Kidney tubule cell (primary cell): ENCODE measurements at places on chromosomes 2 and 18.

DNA sequence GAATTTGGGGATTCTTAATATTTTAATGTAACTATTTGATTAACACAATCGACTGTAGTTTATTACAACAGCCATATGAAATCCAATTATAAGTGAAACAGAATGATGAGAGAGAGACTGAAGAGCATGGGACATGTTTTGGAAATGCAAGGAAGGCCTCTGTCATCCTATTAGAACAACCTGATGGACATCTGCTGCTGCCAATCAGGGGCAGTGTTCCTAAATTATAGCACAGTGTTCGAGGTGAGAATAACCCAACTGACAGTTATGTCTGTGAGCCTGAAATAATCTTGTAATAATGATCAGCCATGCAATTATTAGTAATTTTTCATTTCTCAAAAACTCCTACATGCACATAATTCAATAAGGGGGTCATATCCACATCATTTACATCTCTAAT, 73.6 kb downstream of the CCDC141 start:
- no peak for DNase-seq

GRCh38 chr18:53457068-53457467, 767.4 kb downstream of the MBD2 start:
- peak; percentile 22 for DNase-seq

GRCh38 chr2:133317178-133317577, 251.1 kb downstream of the NCKAP5 start:
- DNase-seq, result no peak

DNA sequence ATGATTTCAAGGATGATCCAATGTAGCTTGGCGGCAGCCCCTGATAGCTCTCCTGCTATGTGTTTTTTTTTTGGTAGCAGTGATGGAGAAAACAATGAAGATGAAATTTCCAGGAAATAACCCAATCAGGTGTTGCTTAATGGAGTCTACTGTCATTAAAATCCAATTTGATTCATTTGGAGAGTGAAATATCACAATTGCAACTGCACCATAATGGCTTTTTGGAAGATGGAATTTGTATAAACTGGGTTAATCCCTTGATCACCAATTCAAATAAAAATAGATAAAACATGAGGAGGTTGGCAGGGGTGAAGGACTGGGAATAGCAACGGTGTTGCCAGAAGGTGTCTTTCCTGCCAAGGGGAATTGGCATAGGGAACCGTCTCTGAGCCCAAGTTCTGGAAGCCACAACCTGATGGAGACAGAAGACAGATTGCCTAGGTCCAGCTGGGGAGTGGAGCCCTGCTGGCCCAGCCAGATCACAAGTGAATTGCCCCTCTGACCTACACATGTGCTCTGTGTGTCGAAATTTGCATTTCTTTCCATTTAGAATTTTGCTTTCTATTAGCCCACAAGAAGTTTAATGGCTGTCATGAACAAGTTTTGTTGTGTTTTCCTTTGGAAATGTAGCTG, 170.3 kb upstream of the SPRED2 start:
- no peak for DNase-seq

DNA sequence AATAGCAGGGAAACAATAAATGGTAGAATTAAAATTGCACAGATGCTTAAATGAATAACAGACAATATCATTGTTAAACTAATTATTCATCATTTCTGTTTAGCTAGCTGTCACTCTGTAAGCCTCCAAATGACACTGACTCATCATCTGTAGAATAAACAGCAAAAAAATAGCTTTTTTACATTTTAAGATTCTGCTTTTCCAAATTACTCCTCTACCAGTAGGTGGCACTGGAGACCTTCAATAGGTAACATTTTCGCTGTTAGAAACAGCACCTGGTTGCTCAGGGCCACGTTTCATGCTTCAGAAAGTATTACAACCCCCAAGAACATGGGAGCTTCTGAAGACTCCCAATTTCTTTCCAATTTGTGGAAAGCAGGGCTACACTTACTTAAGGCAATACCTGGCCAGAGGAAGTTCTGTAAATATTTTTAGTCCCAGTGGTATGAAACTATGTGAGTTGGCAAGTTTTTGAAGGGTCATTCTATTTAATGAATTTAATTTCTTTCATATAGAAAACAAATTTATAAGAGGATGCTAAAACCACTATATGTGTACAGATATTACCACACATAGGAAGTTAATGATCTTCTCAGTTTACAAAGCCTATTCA, 45.4 kb downstream of the TTN start:
- DNase-seq, result peak; percentile 73
